Stimulated activated CD8-positive, alpha-beta memory T cell treated with anti-CD3 and anti-CD28 coated beads, Interleukin-7, amount 100 ng/mL, for 1 hour (primary cell): ENCODE measurements at places on chromosomes 5 and 9.

DNA sequence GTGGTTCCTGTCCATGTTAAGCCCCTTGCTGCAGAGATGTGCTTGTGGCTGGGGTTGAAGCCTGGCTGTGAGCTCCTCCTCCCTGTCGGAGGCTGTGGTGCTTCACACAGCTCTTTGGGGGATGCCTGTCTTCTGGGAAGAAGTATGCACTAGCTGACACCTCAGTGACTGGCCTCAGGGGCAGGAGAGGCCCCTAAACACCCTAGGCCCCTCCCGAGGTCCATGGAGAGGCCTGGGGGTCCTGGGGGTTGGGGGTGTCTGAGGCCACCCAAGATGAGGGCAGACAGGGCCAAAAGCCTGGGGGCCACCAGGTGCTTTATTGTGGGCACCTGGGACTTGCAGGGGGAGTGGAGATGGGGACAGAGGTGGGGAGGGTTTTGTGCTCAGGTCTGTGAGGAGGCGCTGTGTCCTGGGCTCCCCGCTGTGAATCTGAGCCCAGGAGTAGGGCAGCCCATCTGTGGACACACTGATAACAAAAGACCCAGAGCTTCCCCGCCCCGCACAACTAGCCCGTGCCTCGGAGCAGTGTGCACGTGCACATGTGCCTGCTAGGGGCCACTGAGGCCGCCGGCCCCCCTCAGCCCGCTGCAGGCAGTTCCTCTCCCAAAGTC lies 92.0 kb downstream of the PHF2 start:
- DNase-seq = no peak

GRCh38 chr5:93297116-93297515 lies 283.9 kb downstream of the NR2F1-AS1 start:
- DNase-seq = no peak

GRCh38 chr5:173065155-173065554 lies 9.0 kb downstream of the CREBRF start:
- no peak for DNase-seq

DNA sequence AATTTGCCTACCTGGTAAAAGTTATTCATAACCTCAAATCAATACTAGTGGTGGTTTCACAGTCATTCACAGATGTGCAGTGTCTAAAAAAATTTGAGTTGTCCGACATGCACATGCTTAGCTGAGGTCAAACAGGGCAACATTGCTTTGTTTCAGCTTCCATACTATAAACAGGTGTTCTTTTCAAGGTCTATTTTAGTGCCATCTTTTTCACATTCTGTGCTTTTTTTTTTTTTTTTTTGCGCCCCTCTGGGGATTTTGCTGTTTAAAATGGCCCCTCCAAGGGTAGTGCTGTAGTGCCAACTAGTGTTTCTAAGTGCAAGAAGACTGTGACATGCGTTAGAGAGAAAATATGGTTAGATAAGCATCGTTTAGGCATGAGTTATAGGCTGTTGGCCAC lies 14.5 kb downstream of the PHAX start:
- no peak for DNase-seq

- no peak for DNase-seq
These were observed 289.5 kb upstream of the MPDZ start for GRCh38 chr9:13568841-13569601.

DNA sequence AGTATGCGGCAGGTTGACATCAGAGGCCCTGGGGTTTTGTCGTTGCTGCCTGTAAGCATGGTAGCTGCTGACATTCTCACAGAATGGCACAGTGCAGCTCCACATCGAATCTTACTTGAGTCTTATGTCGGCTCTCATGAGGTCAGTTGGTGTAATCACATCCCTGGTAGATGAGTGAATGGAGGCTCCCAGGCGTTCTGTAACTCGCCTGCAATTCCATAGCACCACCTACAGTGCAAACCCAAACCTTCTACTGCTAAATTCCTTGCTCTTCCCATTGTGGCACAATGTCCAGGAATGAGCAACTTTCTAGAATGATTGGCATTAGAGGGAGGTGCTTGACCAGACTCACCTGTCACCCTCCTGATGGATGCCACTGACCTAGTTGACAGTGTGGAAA lies 578.4 kb downstream of the CCDC171 start:
- DNase-seq = no peak

DNA sequence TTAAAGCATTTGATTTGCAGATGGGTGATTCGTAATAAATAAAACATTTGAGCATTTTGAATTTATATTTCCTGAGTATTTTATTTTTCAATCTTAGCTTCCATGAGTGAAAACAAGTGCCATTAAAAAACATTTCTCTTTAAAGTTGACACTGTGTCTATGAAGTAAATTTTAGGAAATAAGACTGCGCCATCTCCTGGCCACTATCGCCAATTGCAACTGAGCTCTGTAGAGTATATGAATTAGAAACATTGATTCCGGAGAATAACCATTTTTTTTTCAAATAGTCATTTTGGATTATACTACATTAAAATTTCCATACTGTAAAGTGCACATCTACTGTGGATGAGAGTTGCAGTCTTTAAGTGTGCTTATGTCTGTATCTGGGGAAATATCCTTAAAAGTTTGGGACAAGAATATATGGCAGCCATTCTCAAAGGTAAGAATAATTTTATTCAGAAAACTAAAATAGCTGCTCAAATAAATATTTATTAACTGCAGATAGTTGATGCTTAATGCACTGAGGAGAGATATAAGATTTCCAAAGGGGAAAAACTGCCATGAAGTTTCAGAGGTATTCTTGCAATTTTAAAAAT lies 5.9 kb downstream of the DMRTA1 start:
- DNase-seq = no peak

GRCh38 chr9:95073042-95073607 lies 244.4 kb downstream of the FANCC start:
- no peak for DNase-seq
